ENCODE measurements at places on chromosomes 7 and 10.

GRCh38 chr7:112752576-112752975 is 37.6 kb downstream of the TMEM168 start:
- no peak for DNase-seq

DNA sequence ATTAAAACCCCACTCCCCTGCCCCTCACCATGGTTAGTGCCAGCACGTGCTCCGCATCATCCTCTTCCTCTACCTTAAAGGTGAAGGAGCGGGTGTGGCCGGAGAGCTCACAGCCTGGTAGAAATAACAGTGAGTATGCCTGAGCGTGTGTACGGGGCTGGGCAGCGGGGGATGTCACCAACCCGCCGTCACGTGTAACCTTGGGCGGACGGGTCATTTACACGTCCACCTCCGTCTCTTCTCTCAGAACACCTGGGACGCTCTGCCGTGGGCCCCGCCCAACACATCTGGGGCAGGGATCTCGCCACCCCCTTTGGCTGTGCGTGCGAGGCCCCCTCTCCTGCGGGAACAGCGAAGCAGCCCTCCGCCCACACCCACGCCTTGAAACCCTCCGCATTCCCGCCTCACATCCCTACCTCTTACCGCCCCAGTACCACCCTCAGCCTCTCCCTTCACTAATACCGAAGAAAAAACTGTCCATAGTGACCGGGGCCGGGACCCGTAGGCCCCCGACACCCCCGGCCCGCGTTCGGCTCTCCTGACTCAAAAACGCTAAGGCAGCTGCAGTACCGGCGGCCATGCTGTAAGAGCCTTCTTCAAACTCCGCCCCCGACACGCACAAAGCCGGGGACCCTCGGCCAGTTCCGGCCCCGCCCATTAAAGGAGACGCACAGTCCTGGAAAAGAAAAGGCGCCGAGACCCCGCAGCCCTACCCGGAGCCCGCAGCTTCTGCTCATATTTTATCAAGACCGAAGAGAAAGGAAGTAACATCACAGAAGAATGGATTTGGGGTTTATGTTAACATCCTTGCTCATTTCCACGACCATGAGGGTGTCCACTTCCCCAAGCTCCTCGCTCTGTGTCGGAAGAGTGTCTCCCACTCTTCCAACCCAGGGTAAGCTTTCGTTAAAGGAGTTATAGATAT is at the start of gene NPM3:
Gene NPM3 (minus strand): TSS at position 636 of the 925 bp plus-strand sequence. CDS start 56 bp downstream, at position 580.
- DNase-seq = peak; percentile 90

DNA sequence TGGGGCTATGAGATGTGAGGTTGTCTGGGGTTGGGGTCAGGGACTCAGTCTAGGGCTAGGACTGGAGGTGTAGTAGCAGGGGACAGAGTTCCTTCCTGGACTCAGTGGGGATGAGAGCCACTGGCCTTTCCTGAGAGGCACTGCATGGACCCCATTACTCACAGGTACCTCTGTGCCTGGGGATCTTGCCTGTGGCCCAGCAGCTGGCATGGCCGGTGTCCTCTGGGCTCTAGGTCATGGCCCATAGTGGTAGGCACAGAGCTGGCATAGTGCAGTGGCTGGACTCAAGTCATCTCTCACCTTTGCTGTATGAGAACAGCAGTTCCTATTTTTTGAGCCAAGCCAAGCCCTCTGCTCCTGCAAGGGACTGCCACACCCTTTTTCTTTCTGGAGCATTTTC is 51.9 kb downstream of the NEURL1 start:
- DNase-seq = no peak

GRCh38 chr7:25842201-25842733 is 309.7 kb upstream of the NFE2L3 start:
- DNase-seq = no peak

GRCh38 chr10:132858121-132859081 is 72.5 kb upstream of the NKX6-2 start:
- no peak for DNase-seq

Measured in stimulated activated CD4-positive, alpha-beta T cell treated with anti-CD3 and anti-CD28 coated beads, TNF-alpha, amount 100 ng/mL, for 48 hours (primary cell).